ENCODE measurements at places on chromosomes 2 and 18. TPM values are rescaled to one million over a fixed set of nuclear protein-coding genes. Genes with fewer than 3 reads are reported as not detected.

Gene LBX2
- 2.6 TPM for total RNA-seq

- H3K4me3 ChIP-seq = no peak overlapping the region
These were observed 59.5 kb downstream of the RALBP1 start for GRCh38 chr18:9534844-9535243.

DNA sequence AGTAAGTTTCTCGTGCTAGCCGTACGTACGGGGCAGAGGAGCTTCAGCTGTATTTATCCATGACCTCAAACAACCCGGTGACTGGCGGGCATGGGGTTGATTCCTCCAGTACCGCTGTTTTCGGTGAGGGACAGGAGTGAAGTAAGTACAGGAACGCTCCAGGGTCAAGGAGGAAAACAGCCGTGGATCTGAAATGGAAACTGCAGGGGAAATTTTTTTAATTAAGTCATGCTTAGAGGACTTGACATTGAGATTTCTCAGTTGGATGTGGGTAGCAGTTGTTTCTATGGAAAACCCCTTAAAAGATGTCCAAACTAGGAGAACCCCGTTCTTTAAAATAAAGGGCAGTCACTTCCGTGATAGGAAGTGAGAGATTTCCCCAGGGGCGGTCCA, 1.2 kb downstream of the RAB12 start:
- peak overlapping the region; percentile 86 for H3K4me3 ChIP-seq
- no peaks in the 10 kb centered on the region for H3K27me3 ChIP-seq
- H3K27ac ChIP-seq = peak overlapping the region; percentile 85

DNA sequence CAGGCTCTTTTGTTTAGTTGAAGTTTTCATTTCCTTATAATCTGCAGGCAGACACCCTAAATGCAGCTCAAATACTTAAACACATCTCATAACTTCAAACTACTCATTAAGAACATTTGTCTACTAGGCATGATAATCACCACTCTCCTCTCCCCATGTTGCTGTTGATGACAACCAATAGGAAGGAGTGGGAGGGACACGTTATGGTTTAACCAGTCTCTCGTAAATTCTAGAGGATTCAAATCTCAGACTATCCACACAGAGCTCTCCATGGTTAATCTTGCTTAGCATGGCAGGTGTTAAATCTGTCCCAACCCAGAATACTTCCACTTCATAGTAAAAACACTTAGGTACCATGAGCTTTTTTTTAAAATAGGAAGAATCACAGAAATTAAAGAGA, 127.4 kb upstream of the AQP4 start:
- H3K4me1 ChIP-seq = no peaks in the 10 kb centered on the region
- no peak overlapping the region for H3K4me3 ChIP-seq
- H3K27ac ChIP-seq = no peak overlapping the region
- no peaks in the 10 kb centered on the region for H3K36me3 ChIP-seq
- DNase-seq = no peak

DNA sequence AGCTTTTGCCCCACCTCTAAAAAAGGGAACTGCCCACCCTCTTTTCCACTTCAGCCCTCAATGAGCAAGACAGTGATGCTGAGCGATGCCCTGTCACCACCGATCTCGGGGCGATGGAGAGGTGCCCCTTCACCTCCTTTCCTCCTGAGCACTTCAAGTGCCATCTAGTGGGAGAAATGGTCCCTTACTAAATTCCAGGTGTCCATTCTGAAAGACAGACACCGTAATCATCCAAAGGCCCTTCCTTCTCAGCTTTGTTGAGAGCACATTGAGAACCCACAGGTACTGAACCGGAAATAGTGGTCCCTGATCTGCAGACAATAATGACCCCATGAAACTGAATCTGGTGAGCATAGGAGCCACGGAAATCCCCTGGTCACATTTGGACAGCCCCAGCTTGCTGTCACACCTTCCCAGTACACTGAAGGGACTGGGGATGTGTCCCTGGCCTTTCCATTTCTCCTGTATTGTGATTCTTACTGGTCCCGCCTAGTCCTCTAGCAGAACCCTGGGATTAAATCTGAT, 38.5 kb downstream of the KCTD18 start:
- peaks cover 46% of the 10 kb centered on the region for H3K36me3 ChIP-seq
- H3K4me3 ChIP-seq = no peak overlapping the region
- H3K27ac ChIP-seq = no peak overlapping the region
- no peaks in the 10 kb centered on the region for H3K4me1 ChIP-seq

Measured in upper lobe of left lung (tissue), 6 donors.